Stimulated activated CD8-positive, alpha-beta memory T cell treated with anti-CD3 and anti-CD28 coated beads, Interleukin-7, amount 100 ng/mL, for 48 hours (primary cell): ENCODE measurements at places on chromosomes 1 and 21.

DNA sequence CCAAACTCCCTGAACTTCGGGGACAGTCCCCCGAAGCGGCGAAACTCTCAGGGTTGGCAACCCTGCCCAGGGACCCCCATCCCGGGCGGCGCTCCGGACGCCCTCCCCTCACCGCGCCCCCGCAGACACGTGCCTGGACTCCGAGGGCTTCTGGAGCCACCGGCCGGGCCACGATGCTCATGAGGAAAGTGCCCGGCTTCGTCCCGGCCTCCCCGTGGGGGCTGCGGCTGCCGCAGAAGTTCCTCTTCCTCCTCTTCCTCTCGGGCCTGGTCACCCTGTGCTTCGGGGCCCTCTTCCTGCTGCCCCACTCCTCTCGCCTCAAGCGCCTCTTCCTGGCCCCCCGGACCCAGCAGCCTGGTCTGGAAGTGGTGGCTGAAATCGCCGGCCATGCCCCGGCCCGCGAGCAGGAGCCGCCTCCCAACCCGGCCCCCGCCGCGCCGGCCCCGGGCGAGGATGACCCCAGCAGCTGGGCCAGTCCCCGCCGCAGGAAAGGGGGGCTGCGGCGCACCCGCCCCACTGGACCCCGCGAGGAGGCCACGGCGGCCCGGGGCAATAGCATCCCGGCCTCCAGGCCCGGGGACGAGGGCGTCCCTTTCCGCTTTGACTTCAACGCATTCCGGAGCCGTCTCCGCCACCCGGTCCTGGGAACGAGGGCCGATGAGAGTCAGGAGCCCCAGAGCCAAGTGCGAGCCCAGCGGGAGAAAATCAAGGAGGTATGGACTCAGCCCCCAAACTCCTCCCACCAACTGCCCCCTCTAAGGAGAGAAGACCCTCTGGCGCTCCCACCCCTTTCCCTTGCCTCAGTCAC is 1.2 kb downstream of the MAN1C1 start:
- DNase-seq: no peak

DNA sequence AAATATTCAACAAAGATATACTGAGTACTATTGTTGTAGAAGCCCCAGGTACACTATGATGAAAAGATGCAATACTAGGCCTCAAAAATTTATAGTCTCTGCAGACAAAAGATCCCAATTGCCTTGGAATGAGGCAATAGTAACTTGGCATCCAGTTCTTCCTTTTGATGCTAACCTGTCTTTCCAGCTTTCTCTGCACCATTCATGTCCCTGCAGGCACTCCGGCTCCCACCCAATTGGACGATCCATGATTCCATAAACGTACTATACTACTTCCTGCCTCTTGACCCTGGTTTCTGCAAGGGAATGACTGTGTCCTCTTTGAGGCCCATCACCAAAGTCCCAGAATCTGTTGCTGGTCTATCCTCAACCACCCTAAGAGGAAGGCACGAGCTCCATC is 8.0 kb upstream of the TAGLN2 start:
- no peak for DNase-seq

DNA sequence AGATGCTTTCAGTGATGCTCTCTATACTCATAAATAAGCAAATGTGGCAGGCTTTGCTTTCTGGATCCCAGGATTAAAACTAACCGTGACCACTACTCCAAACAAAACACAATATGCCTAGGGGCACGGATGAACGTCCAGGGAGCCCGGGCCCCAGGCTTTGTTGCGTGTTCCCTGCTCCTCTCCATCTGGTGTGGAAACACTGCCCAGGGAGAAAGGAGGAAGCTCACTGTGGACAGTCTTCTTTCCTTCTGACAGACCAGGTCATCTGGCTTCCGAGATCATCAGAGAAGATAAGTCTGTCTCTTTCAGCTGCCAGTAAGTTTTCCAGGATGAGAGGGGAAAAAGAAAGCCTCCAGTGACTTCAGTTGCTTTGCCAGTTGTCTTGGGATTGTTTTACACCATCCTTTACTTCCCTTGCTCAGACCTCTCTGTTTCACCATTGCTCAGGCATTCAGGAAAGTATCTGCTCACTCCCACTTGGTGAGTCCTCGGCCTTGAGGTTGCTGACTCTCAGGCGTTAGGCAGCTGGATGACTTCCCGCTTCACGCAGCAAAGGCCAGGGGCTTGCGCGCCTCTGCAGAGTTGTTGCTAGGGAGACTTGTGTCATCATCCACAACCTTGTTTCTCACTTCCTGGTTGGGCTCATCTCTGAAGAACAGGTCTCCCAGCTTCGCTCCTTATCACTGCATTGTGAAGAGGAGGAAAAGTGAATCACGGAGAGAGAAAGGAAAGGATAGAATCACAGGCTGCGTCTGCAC is 20.6 kb upstream of the PGD start:
- DNase-seq: no peak

- DNase-seq: no peak
These were observed 9.7 kb downstream of the KLHDC8A start for GRCh38 chr1:205346956-205347574.

DNA sequence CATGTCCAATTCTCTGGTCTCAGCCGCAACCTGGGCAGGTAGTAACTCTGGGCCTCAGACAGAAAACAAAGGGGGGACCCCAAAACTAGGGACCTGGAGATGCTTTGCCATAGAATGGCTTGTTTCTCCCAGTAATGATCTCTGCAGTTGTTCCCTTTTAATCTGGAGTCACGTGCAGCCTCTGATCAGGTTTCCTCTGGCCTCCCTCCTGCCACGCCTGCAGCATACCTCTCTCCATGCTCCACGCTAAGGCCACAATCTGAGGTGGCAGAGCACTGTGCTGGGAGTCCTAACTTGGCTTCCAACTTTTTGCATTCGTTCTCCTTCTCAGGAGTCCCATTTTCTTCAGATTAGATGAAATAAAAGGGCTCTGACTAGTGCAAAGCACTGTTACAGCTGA is 1.9 kb downstream of the PABPC4 start:
- DNase-seq: no peak

DNA sequence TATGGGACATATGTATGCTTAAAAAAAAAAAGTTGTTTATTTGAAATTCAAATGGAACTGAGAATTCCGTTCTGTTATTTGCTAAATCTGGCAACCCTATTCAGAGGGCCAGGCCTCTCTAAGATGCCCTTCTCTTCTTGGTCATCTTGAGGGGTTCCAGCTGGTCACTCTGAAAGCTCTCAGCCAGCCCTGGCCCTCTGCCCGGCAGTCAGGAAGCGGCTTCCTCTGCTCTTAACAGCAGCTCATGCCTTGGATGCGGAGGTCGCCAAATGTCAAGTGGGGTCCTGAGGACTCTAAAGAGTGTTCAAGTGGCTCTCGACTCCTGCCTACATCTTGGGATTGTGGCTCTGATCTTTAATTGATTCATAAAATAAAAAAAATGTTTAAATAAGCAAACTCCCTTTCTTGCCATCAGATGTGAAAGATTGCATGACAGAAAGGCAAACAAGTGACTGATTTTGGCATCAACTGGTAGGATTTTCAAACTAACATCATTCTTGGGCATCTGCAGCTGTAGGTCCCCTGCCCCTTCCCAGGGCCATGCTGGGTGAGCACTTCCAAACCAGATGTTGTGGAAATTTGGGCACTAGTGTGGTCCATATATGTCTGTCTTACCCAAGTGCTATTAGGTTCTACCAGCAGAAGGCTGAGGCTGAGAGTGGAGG is 130.8 kb downstream of the PRDM2 start:
- no peak for DNase-seq

DNA sequence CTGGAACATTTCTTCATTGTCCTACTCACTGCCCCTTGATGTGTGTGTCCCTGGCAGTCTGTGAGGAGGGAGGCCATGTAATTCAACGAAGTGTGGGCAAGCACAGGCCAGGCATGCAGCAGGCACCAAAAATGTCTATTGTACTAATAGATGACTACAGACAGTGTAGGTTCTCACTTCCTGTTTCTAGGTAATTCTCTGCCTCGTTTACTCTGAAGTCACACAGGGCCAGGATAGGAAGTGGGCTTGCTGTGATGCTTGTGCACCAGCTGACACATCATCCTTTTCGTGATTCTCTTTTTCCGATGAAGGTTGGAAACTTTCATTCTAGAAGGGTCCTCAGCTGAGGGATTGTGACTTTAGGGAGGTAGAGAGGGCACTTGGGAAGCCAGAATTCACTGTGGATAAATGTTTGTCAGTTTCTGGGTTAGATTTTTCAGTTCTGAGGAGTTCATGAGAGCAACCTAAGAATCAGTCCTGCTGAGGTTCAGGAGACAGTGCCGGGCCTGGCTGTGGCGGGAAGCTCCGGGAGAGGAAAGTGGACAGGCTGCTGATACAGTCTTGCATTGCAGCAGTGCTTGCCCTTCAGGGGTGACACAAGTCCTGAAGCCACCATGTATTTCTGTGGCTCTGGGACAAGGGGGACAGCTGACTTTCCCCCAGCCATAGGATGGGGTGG is 4.3 kb upstream of the CSF1 start:
- no peak for DNase-seq

GRCh38 chr1:204321665-204322064 is 38.1 kb downstream of the PLEKHA6 start:
- DNase-seq: no peak

- DNase-seq: no peak
These were observed 69.6 kb upstream of the COL24A1 start for GRCh38 chr1:86226204-86226603.

GRCh38 chr1:171699531-171699930 is 42.3 kb downstream of the VAMP4 start:
- no peak for DNase-seq

GRCh38 chr1:32454726-32455125 is 10.1 kb upstream of the ZBTB8B start:
- DNase-seq: no peak

DNA sequence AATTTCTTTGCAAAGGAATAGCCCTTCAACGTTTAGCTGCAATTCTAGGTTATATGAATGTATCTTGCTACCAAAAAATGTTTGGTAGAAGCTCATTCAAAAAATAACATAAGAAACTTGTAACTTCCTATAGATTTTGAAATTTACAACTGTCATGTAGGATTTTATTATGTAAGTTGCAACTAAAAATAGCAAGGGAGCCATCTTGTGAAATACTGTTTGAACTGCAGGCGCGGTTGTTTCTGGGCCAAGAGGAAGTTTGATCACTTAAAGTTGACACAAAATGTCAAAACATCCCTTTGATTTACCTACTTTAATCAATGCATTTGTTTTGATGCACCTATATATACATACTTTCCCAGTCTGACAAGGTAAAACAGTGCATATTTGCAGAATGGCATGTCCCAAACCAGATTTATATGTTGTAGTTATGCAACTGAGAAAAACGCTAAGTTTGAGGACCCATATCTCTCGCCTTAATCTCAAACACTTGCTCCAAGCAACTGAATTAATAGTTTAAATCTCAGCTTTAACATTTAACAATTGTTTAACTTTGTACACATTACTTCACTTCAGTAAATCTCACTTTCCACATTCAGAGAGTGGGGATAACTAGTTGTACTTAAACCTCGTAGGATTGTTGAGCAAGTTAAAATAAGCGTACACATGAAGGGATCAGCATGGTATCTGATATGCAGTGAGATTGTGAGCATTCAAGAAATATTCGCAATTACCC is 63.9 kb downstream of the KCNK2 start:
- no peak for DNase-seq

DNA sequence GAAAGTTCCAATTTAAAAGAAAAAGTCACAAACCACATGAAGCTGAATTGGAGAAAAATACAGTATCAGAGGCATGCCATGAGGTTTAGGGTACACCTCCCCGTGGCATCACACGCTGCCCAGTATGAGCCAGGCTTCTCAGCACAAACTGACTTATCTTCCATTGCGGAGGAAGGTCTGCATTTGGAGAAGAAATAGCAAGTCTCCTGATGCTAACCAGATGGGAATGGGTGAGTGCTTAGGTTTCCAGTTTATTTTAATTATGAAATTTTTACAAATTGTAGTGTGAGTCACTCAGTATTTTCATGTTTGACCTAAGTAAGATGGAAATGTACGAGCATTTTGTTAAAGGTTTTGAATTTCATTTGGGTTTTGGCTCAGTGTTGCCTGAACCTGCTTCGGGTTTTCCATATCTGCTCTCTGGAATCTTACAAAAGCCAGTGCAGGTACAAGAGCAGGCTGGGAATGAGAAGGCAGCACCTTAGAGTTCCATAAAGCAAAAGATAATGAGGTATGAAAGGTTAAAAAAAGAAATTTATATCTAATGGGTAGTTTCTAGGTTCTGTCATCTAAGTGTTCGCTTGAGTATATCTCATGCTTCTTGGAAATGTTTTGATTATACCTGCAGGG is 213.9 kb downstream of the PATJ start:
- no peak for DNase-seq

GRCh38 chr1:167416506-167416905 is 101.8 kb downstream of the CD247 start:
- DNase-seq: no peak

DNA sequence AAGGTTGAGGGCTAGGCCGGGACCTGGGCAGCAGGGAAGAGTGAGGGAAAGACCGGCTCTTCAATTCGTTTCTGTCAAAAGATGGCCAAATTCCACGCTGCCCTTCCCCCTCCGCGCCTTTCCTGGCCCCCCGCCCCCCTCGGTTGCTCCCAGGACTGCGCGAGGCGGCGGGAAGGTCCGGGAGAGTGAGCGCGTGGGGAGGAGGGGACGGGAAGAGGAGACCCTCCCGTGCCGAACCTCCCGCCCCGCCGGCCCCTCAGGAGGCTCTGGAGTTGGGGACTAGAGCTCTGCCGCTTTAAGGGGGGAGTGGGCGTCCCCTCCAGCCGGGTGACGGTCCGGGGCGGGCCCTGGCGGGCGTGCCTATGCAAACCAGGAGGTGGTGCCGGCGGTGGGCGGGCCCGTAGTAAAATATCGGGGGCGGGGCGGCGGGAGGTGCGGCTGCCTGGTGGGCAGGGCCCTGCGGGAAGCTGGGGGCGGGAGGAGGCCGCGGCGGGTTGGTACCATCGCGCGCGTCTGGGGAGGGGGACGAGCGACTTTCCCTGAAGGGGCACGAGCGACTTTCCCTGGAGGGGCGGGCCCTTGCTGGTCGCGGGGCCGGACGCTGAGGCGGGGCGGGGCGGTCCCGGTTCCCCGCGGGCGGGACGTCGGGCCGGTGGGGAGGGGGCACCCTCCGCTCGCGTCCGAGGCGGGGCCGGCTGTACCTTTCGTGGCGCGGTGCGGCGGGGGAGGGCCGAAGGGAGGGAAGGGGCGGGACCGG is 58.2 kb downstream of the BCL9 start:
- DNase-seq: peak; percentile 90
